ENCODE measurements at places on chromosomes 16 and 17.

GRCh38 chr17:73013301-73013700, 79.2 kb downstream of the SLC39A11 start:
- no peak for DNase-seq

- no peak for DNase-seq
Measured at GRCh38 chr17:42463976-42464400, 5.3 kb downstream of the ATP6V0A1 start.

DNA sequence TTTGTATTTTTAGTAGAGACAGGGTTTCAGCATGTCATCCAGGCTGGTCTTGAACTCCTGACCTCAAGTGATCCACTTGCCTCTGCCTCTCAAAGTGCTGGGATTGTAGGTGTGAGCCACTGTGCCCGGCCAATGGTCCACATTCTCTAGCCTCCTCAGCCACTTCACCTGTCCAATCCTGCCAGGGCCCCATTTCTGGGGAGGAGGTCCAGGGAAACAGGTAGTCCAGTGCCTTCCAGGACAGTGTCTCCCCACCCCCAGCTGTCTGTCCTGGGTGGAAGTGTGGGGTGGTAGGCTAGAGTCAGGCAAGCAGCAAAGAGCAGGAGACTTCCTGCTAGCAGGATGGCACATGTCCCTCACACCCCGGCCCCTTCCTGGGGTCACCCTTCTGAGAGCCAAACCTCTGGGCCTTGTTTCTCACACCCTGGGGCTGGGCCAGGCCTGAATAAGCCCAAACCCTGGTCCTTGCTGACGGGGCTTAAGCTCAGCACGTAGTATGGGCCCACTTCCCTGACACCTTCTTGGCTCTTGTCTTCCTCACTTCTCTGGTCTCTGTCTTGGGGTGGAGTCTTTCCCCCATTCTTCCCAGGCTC, 5.0 kb downstream of the FHOD1 start:
- no peak for DNase-seq

GRCh38 chr16:85250609-85251223, 138.4 kb upstream of the CIBAR2 start:
- no peak for DNase-seq

GRCh38 chr16:82769845-82770244, 143.1 kb downstream of the CDH13 start:
- no peak for DNase-seq

- peak; percentile 70 for DNase-seq
Measured at GRCh38 chr17:50816771-50817751, 18.3 kb upstream of the WFIKKN2 start.

- peak; percentile 38 for DNase-seq
Measured at GRCh38 chr16:54055191-54055590, 231.4 kb downstream of the IRX3 start.

DNA sequence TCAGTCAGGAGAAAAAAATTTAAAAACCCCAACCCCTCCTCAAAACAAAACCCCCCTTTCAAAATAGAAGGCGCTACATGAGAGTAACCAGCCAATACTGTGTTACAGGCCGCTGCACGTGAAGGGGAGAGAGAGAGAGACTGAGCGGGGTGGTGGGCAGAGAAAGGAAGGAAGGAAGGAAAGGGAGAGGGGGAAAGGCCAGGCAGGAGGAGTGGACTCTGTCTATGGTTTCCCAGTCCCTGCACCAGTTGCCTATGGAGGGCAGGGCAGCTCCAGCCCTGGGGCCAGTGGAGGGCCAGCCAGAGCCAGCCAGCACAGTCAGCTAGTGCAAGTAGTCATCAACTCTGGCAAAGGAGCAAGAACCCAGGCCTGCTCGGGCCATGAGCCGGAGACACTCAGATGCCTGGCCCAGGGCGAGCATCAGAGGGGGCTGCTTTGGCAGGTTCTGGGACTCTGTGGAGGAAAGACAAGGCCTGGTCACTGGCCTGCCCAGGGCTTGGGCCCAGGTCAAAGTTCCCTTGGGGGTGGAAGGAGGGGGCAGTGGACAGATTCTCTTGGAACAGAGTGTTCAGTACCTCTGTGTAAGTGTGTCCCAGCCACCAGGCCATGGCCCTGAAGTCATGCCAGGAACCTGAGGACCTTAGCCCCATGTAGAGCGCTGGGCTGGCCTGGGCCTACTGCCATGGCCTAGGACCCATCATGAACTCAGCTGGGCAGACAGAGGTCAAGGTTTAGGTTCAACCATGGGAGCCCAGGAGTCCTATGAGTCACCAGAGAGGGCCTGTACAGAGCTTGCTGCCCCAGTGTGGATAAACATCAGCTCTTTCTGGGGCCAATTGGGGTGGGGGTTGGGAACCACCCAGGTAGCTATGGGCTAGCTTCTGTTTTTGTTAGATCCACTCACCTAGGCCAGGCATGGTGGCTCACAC, 7.3 kb upstream of the GFOD2 start:
- DNase-seq: no peak

DNA sequence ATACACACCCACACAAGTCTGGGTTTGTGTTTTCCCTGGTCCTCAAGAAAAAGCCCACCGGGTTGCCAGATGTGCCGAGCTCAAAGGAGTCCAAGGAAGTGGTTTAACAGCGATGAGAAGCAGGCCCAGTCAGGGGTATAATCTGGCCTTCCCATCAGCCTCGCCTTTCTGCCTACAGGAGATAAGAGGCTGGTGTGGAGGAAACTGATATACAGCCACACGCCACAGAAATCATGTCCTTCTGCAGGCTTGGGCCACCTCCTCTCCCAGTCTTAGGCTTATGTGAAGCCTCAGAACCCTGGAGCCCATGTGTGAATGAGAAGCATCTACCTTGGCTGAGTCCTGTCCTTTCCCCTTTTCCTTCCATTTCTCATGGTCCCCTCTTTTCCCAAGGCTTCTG, 43.6 kb upstream of the MMP2 start:
- peak; percentile 92 for DNase-seq

- DNase-seq: no peak
Measured at GRCh38 chr16:64872101-64872500, 249.8 kb downstream of the CDH11 start.

GRCh38 chr16:57126411-57126810, 34.0 kb downstream of the CPNE2 start:
- DNase-seq: no peak

- DNase-seq: no peak
Measured at GRCh38 chr17:69188064-69188463, 40.6 kb downstream of the ABCA10 start.

GRCh38 chr17:77853191-77853977, 105.1 kb upstream of the TNRC6C start:
- DNase-seq: no peak

- no peak for DNase-seq
Measured at GRCh38 chr16:4637501-4638166, 13.0 kb downstream of the MGRN1 start.

- DNase-seq: no peak
Measured at GRCh38 chr16:72437891-72438290, 265.9 kb upstream of the PMFBP1 start.

GRCh38 chr17:19659366-19660177, 11.0 kb downstream of the ALDH3A2 start:
- DNase-seq: no peak

DNA sequence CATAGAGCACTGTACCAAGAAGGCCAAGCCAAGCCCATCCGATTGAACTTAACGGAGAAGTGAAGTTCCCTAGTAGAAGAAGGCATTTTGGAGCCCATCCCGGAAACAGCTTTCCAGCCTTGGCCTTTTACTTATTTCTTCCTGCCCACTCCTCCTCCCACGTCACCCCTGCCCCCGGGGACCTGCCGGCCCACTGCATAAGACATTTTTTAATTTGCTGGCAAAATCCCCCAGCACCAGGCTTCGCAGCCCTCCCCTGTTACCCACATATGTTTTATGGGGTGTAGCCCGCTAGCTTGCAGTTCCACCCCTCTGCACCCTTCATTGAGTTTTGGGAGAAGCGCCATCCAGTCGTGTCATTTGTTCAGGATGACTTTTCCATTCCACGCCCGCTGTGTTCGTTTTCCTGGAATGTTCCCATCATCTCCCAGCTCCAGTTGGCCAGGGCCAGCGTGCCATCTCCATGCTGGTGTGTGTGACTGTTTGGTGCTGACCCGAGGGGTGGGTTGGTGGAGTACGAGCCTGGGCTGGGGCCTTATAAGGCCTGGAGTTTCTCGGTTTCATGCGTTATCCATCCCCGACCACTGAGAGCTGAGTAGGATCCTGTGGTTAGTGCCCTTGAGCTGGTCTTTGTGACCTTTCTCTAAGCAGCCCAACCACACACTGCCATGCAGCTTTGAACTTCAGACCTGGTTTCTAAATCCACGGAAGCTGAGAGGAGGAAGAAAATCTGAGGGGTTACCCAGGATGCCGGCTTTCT, 20.0 kb upstream of the TBX2 start:
- no peak for DNase-seq

DNA sequence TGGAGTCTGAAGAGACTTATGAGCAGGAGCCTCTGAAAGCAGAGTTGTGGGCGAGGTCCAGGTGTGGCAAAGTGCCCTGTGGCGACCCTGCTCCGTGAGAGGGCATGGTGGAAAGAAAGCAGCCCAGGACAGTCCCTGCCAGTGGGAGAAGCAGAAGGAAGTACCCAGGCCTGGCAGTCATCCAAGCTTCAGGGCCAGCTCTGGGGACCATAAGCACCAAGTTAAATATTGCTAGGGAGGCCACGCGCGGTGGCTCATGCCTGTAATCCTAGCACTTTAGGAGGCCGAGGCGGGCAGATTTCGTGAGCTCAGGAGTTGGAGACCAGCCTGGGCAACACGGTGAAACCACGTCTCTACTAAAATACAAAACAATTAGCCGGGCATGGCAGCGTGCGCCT, 4.9 kb upstream of the ASGR1 start:
- peak; percentile 40 for DNase-seq

DNA sequence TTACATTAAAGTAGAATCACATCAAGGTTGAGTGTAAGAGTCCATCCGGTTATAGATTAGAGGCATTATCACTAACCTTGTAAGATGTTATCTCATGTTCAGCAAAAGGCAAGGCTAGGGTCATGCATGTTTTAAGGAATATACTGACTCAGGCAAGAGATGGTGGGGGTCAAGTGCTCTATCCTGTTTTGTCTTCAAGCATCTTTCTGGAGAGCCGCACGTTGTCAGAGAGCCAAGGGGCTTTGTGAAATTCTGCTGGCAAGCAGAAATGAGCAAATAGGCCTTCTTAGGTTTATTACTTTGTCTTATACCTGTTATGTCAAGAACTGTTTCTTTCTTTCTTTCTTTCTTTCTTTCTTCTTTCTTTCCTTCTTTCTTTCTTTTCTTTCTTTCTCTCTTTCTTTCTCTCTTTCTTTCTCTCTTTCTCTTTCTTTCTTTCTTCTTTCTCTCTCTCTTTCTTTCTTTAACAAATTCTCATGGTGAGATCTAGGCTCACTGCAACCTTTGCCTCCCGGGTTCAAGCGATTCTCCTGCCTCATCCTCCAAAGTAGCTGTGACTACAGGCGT, 47.3 kb upstream of the IL34 start:
- no peak for DNase-seq

GRCh38 chr16:27625050-27625697, 75.2 kb downstream of the KATNIP start:
- DNase-seq: no peak

DNA sequence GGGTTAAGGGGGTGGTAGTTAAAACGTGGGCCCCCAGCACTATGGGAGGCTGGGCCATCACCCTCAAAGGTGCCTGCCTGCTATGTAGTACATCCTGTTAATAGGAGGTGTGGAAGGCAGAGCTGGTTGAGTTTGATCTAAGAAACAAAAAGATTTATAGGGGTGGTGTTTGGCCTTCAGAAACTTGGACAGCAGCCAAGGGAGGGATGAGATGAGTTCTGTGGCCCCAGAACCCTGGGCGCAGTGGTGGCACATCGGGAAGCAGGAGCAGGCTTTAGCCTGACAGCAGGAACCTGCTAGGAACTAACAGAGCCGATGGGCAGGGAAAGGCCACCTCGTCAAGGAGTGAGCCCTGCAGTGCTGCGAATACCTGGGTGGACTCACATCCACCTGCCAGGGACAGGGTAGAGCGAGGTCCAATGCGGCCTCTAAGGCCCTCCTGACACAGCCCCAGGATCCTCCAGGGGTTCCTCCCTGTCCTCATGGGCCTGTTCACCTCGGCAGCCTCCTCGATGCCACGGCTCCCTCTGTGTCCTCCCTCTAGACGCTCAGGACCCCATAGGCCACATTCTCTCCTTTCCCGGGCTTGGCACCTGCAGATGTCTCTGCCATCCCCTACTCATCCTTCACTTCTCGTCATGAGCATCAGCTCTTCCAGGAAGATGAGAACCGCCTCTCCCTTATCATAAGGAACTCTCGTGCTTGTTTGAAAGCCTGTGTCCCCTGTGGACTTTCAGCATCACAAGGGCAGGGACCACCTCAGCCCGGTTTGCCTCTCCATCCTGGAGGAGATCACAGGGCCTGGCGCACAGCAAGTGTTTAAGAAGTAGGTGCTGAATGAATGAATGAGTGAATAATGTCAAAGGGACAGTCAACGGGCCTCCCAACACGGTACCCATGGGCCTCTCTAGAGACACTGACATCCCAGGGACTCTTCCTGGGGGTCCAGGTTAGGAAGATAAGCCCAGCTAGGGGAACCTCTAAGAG, 103.5 kb upstream of the TNRC6C start:
- no peak for DNase-seq

DNA sequence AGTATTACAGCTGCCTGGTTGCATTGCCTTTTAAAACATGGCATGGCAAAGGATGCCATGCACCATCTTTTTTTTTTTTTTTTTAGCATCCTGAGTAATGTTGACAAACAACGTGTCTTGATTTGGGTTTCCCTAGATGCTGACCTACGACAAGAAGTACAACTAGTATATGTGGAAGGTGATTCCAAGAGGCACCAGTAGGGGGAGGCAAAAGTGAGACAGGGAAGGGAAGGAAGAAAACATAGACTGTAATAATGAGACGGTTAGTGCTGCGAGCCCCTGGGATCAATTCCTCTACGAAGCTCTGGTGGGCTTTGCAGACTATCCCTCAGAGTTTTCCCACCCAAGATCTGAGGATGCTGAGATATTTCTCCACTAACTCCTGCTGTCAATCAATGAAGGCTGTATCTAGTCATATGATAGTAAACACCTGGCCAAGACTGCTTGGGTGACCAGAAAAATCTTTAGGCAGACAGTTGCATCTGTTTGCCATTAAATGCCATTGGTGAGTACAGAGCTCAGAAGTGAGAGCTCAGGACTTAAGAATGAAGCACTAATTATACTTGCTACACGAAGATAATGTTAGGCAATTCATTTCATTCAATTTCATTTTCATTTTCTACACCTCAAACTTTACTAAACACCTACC, 458.6 kb upstream of the GOT2 start:
- DNase-seq: peak; percentile 45
